ENCODE measurements at places on chromosomes 13 and 19. TPM values are rescaled to one million over a fixed set of nuclear protein-coding genes. Genes with fewer than 3 reads are reported as not detected.

Gene RASL11A
- 6.6 TPM for polyA plus RNA-seq

Gene PSG2
- not detected for polyA plus RNA-seq

Gene PCDH8
- not detected for polyA plus RNA-seq

Gene ZSWIM4
- 5.5 TPM for polyA plus RNA-seq

Gene IRF3
- polyA plus RNA-seq: 289 TPM

Gene PVR
- polyA plus RNA-seq: 28.8 TPM

Gene OLFM2
- polyA plus RNA-seq: 12.4 TPM

Gene TJP3
- 26.2 TPM for polyA plus RNA-seq

Gene LRRC63
- not detected for polyA plus RNA-seq

Gene EHD2
- 17.9 TPM for polyA plus RNA-seq

Gene RPS19
- polyA plus RNA-seq: 2,267 TPM

Gene CD79A
- 0.23 TPM for polyA plus RNA-seq

Gene KLK4
- not detected for polyA plus RNA-seq

Gene RAB20
- polyA plus RNA-seq: 23.6 TPM

Gene PCDH20
- polyA plus RNA-seq: 0.94 TPM

Gene WDR62
- 0.49 TPM for polyA plus RNA-seq

Gene CD33
- polyA plus RNA-seq: 0.75 TPM

Gene ZFP28
- 4.7 TPM for polyA plus RNA-seq

Gene ZNF700
- 14.9 TPM for polyA plus RNA-seq

Gene LGALS14
- not detected for polyA plus RNA-seq
